ENCODE measurements at places on chromosomes 3 and 15.

- DNase-seq, result peak; percentile 14
Measured at GRCh38 chr15:25710184-25710583, 152.9 kb downstream of the ATP10A start.

DNA sequence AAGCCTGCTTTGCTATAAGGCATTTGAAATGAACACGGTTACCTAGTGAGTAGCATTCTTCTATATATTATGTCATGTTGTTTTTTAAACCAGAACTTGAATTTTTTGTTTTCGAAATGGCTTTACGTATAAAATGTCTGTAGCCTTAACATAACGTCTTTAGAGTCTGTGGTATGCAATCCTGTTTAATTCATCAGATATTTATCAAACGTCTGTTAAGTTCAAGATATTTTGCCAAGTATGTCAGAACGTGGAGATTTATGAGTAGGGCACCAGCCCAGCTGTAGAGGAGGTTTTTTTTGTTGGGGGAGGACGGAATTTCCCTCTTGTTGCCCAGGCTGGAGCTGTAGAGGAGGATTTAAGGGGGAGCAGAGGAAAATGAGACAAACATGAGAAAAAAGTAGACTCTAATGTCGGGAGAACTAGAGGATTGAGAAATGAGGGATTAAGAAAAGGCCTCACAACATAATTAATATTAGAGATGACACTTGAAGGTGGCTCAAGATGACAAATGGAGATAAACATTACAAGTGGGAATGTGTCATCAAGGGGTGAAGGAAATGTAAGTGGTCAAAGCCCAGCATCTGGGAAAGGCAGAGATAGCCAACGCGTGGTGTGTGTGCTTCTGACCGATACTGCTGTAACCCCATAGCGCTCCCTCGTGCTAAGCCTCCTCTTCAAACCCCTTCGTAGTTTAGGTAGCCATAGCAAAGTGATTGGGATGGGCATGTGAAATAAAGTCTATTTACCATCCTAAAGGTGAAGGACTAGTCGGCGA, 154.0 kb upstream of the GOLGA6L4 start:
- DNase-seq, result no peak

DNA sequence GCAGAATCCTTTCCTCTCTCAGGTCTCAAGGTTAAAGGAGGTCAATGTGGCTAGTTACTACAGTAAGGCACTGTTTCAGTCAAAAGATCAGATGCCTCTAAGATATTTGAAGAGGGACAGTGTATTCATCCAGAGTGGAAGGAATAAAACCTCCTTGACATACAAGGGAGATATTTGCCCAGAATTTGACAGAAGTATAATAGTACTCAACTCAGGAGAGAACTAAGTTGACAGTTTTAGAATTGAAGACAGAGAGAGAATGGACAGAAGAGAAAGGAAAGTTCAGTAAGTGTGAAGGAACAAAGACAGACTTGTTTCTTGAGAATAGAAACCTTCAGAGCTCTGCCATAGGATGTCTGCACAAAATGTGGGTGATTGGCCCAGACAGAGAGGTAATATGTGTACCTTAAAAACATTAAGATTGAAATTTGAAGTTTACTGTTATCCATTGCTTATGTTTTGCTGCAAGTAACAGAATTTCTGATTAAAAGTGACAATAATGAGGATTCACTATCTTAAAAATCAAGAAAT, 507.1 kb downstream of the IGSF11 start:
- DNase-seq, result no peak

DNA sequence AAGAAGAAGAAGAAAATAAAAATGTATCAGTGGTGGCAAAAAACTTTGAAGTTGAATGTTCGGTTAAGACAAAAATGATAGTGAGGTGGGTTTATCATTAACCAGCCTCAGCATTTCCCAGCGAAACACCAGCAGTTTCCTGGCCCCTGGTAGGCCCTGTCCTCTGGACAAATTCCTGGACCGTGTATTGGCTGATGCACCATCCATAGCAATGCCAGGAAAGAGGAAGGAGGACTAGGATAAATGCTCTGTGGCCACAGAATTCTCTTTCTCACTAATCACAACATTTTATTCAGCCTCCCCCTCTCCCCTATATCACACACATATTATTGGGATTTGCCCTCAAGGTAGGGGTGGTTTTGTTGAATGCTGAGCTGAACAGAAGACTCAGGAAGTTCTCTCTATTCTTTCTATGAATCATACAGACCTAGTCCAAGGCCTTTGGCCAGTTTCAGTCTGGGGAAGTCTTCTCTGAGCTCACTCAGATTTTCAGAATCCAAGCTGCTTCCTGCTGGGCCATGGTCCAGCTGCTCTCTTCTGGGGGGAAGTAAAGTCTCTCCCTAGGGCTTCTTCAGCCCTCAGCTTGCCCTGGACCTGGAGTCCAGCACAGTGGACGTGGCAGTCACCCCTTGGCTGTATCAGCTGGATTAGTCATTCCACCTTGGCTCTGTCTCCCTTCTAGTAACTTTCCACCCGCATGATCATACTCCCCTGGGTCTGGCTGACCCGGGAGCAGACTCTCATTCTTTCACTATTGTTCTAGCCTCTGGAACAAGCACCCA, 27.6 kb downstream of the SLC28A1 start:
- DNase-seq, result no peak

DNA sequence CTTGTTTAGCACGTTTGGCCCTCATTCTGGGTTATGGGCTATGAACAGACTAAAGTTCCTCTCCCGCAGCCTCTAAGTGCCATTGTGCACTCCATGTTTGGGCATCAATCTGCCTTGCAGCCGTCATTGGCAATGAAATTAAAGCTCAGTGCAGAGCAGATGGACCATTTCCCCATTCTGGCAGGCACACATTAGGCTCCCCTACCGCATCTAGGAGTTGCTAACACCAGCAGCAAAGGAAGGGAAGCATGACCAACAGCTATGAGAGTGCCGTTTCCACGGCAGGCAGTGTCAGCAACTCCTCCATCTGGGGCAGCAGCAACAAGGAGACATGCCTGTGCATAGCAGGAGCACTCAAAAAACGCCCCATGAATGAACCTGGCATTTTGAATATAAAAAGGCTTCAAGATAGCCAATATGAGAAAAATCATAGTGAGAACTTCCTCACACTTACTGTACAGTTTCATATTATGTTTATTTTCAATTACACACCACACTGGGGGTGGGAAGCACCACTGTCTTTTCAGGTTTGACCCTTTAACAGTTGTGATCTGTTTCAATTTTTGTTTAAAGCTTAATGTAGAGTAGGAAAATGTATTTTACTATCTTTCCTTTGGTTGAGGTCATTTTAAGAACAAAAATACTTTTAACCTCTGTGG, 218.7 kb downstream of the KCNMB2 start:
- DNase-seq, result no peak

DNA sequence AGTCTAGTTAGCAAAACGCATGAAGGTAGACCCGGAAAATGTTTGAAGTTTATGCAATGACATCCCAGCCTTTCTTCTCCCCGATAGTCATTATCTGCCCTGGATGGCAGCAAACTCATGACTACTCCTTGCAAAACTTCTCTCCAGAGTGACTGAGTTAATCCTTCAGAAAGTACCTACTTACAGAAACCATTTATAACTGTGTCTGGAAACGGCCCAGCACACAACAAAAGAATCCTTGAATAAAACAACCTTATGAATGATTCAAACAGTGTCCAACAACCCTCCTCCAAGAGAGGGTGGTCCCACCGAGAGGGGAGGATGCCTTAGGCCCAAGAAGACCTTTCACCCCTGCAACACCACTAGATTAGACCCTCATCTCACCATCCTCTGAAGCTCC, 14.2 kb downstream of the ST8SIA2 start:
- no peak for DNase-seq

DNA sequence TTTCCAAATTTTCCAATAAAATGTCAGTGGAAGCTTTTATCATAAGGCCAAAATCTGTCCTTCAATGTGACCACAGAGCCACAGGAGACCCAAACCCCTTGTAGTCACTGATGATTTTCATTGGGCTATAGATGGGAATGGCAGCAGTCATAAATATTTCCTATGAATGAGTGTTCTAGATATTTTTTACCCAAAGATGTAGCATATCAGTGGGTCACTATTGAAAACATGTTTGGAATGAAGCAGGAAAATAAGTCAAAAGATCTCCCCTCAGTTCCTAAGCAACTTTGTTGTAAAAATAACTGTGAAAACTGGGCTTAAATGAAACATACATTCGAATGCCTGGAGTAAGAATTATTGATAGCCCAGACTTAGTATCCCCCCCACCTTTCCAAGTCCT, 49.0 kb downstream of the NKIRAS1 start:
- DNase-seq, result no peak

- DNase-seq, result no peak
Measured at GRCh38 chr3:14605744-14606143, 45.8 kb upstream of the CCDC174 start.

DNA sequence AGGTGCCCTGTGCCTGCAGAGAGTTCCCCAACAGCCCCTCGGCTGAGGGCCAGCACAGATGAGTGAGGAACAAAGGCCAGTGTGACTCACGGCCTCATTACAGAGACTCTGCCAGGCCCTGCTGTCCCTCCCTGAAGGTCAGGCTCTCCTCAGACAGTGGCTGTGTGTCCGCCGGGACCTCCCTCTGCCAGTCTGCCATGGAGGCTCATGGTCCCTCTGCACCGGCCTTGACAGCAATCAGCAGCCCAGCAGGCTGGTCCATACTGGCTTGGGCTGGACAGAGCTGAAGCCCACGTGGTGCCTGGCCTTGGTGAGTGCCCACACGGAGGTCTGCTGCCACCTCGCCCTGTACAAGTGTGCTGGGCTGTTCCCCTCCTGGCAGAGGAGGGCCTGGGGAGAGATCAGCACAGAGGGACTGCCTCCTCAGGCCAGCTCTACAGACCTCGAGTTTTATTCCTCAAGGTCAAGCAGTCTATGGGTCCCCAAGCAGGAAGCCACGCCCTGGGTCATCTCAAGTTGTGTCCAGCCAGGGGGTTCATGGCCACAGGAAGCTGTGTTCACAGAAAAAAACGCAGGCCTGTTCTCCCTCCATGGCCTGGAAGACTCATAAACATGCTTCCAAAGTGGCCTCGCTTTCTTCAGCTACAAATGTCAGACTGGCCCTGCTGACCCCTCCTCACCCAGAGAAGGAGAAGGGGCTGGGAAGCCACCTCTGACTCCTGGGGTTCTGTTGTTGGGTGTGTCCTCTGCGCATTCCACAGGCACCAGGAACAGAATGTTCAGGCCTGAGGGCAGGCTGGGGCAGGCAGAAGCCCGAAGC, 27.0 kb downstream of the SLC41A3 start:
- no peak for DNase-seq

GRCh38 chr3:143135150-143135549, 15.6 kb downstream of the CHST2 start:
- DNase-seq, result no peak

GRCh38 chr3:53846134-53846850, at the start of the genes CHDH and IL17RB:
Gene CHDH (minus strand): TSS chr3:53846419. CDS start chr3:53824008, 22,411 bp downstream.
Gene IL17RB (plus strand): TSS chr3:53846568. CDS start chr3:53846589, 21 bp downstream.
- DNase-seq, result no peak

DNA sequence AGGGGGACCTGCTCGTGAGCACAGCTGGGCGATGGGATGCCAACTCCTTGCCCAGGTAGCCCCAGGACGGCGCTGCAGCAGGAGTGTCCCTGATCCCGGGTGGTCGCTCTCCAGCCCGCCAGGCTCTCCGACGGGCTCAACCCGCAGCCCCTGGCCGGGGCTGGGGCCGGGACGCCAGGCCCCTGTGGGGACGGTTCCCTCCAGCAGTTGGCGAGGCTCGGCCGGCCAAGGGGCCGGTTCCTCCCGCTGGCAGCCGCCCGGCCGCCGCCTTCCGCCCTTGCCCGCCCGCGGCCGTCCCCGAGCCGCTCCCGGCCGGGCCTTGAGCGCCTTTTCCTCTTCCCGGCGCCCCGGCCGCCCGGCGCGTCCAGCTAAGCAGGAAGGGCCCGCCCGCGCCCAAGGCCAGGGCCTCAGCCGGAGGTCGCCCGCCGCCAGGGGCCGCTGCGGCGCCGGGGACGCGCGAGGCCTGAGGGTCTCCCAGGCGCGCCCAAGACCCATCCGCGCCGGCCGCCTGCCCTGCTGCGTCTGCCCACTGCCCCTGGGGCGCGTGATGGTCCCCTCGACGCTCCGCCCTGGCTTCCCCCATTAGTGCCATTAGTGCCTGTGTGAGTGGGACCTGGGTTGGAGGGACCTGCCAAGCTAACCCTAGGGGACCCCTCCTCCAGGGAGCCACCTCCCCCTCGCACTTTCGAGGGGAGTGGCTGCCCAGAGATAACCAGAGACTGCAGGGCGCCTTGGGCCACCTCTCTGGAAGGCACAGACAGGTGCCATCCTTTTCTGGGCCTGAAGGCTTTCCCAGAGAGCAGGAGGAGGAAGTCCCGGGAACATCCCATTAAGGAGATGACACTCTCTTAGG, 106.4 kb downstream of the FBLN2 start:
- DNase-seq, result no peak

DNA sequence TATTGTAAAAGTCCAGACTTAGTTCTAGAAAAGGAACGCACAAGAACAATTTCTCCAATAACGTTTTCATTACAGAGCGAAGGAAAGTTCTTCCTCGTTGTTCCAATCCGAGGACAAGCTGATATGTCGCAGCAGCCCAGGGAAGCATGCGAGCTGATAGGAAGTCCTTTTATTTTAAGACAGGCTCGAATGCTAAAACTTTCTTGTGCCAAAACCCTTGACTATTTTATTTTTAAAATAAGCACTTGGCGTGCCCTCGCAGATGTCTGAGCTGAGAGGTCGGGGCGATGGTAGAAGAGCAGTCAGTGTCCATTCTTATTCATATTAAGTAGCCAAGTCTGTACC, 433 bp upstream of the MITF start:
- no peak for DNase-seq

- no peak for DNase-seq
Measured at GRCh38 chr3:176767385-176767784, 429.9 kb downstream of the TBL1XR1 start.

DNA sequence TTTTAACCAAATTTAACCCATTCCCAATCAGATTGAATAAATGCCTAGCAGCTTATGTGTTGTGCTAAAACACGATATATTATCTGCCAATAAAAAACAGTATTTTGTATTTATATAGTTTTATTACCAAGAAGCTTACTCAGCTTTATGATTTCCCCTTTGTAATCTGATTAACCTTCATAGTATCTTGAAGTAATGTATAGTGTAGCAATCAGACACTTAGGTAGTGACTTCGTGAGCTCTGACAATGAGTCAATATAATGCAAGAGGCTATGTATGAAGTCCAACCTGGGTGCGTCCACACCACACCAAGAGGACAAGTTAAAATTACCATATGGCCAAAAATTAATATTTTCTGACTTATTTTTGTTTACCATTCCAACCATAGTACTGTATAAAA, 2.1 kb upstream of the CNBP start:
- no peak for DNase-seq

DNA sequence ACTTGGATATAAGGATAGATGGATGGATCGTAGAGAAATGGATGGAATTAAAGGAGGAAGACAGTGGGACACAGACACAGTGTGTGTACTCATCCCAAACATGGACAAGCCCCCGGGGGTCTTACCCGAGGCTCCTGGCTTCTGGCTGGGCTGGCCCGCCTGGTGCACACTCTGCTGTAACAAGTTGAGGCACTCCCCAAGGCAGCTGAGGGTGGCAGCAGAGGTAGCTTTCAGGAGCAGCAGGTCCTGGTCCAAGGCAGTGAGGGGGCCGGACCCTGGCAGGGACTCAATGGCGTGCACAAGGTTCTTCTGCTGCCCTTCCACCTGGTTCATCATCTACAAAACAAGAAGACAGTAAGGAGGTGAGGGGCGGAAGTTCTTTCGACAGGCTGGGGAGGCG, 215.1 kb downstream of the STT3B start:
- DNase-seq, result no peak

- DNase-seq, result no peak
Measured at GRCh38 chr15:59059076-59059597, 45.8 kb upstream of the CCNB2 start.

Measured in effector CD4-positive, alpha-beta T cell (primary cell).